Naive thymus-derived CD4-positive, alpha-beta T cell (primary cell): ENCODE measurements at places on chromosomes 5 and 9.

- H3K27me3 ChIP-seq: no peaks in the 10 kb centered on the region
- H3K36me3 ChIP-seq: no peaks in the 10 kb centered on the region
- no peaks in the 10 kb centered on the region for H3K4me1 ChIP-seq
- DNase-seq: no peak
Observed at GRCh38 chr5:5198815-5199214, 58.7 kb downstream of the ADAMTS16 start.

DNA sequence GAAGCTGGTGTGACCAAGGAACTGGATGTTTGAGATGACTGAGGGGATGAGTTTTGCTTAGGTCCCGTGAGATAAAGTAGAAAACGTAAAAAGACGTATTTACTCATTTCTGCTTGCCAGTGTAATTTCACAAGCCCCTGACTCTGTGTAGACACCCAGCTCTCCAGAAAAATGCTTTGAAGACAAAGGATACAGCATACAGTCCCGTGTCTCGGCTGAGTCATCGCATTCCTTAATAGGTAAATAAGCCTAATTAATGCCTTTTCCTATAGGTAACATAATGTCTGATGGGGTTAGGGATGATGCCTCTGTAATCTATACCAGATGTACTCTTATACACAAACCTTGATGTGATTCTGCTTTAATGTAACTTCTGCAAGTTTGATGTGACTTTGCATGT lies 20.2 kb downstream of the S100Z start:
- no peak for DNase-seq
- H3K27me3 ChIP-seq: no peaks in the 10 kb centered on the region
- H3K36me3 ChIP-seq: no peaks in the 10 kb centered on the region
- H3K27ac ChIP-seq: no peak overlapping the region

- H3K27me3 ChIP-seq: no peaks in the 10 kb centered on the region
- H3K36me3 ChIP-seq: no peaks in the 10 kb centered on the region
Observed at GRCh38 chr5:84290161-84290560, 94.5 kb downstream of the EDIL3 start.

DNA sequence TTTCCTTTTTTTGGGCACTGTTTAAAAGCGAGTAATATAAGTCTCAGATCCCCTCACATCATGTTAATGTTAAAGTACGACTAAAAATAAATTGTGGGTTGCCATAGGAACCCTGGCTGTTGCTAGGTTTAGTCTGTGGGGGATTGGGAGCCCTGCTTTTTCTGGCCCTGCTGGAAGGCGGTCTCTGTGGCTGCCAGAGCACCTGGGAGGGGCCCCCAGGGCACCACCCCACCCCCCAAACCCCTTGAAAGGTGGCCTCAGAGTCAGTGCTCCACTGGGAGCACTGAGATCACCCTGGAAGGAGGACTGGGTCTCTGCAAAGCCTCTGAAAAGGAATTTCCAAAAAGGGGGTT lies 66.2 kb upstream of the NEURL1B start:
- H3K4me1 ChIP-seq: no peaks in the 10 kb centered on the region
- H3K27ac ChIP-seq: no peak overlapping the region
- no peaks in the 10 kb centered on the region for H3K36me3 ChIP-seq
- no peak overlapping the region for H3K4me3 ChIP-seq

- H3K36me3 ChIP-seq: no peaks in the 10 kb centered on the region
- no peaks in the 10 kb centered on the region for H3K27me3 ChIP-seq
- no peak for DNase-seq
- no peak overlapping the region for H3K27ac ChIP-seq
Observed at GRCh38 chr9:3948826-3949556, 350.9 kb downstream of the GLIS3 start.
